ENCODE measurements at places on chromosomes 16 and 17.

DNA sequence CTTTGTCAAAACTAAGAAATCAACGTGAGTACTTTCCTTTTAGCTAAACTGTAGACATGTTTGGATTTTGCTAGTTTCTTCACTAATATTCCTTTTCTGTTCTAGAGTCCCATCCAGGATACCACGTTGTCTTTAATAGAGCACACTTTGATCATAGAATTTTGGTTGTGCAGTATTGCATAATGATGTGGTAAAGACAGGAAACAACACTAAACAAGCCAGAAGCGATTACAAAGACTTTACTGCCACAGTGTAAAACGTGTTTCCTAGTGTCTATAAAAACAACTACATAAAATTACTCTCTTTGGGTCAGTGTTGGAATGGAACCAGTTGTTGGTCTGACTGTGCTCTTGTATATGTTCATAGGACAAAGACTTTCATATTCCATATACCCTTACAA, 19.3 kb downstream of the SHISA9 start:
- DNase-seq, result no peak

- DNase-seq, result no peak
These were observed 61.1 kb upstream of the KCNJ16 start for GRCh38 chr17:70013911-70014310.

DNA sequence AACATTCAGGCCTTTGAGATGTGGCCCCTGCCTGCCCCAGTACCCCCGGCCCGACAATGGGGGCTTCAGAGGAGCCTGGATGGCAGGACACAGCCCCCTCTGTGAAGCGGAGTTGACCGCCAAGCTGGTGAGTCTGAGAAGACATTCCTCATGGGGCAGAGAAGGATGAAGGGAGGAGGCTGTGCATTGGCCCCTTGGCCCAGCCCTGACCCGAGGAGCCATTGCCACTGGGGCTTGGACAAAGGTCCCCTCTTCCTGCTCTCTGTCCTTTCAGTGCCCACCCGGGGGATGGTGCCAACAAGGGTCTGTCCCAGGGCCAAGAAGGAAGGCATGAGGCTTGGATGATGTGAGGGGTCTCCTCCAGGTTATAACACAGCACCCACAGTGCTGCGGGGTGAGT, 30.9 kb upstream of the PHB1 start:
- DNase-seq, result no peak

GRCh38 chr16:31022544-31023251, 10.7 kb upstream of the STX4 start:
- DNase-seq, result no peak

GRCh38 chr17:10815319-10815718, 11.4 kb upstream of the TMEM238L start:
- DNase-seq, result no peak

DNA sequence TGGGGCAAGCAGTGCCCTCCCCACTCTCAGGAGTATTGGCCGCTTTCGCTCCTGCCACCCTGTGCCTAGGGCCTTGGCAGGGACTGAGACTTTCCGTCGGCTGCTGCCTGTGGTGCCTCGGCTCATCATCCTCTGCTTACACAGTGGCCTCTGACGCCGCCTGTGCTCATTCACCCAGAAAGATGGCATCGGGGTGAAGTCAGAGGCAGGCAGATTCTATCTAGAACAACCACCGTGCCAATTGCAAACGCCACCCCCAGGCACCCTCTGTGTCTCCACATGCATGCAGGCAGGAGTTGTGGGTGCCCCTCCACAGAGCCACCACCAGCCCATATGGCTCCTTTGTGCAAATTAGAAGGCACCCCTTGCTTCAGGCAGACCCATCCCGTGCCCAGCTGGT, 154.2 kb upstream of the GSE1 start:
- no peak for DNase-seq

DNA sequence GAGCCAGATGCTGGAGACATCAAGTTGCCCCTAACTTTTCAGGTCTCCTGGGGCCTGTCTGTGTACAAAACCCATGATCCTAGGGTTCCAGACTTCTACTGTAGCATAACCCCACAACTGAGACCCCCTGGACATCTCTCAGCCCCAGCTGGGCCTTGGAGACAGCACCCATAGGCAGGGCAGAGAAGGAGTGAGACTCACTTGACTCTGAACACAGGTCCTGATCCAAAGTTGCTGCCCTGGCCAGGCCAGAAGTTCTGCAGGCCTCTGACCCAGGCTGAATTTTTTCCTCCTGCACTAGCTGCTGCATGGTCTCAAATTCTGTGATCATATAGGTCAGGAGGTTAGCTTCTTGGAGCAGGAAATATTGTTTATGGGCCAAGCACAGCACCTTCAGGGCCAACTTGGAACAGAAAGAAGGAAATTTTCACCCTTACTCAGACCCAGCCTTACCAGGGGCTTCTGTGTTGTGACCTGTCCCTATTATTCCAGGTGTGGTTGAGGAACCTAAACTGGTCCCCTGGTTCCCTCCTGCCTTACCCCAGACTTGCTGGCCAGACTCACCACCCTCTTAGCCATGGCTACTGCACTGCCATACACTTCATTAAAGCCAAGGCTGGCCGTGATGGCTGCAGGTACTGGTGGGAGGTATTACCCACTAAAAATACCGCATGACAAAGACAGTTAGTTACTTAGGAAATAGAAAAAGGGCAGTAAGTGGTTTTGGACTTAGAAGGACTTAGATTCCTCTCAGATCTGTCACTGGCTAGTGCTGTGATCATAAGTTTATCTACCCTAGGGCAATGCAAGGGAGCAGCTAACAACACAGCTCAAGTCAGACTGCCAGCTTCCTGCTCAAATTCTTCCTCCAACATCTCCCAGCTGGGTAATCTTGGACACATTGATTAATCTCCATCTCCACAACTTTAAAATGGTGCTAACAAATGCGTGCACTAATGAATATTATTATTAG, 2180.1 kb downstream of the TP53TG3F start:
- no peak for DNase-seq

- no peak for DNase-seq
These were observed 223.6 kb upstream of the CIBAR2 start for GRCh38 chr16:85335584-85336491.

- no peak for DNase-seq
These were observed 16.2 kb downstream of the UNC13D start for GRCh38 chr17:75828076-75828400.

DNA sequence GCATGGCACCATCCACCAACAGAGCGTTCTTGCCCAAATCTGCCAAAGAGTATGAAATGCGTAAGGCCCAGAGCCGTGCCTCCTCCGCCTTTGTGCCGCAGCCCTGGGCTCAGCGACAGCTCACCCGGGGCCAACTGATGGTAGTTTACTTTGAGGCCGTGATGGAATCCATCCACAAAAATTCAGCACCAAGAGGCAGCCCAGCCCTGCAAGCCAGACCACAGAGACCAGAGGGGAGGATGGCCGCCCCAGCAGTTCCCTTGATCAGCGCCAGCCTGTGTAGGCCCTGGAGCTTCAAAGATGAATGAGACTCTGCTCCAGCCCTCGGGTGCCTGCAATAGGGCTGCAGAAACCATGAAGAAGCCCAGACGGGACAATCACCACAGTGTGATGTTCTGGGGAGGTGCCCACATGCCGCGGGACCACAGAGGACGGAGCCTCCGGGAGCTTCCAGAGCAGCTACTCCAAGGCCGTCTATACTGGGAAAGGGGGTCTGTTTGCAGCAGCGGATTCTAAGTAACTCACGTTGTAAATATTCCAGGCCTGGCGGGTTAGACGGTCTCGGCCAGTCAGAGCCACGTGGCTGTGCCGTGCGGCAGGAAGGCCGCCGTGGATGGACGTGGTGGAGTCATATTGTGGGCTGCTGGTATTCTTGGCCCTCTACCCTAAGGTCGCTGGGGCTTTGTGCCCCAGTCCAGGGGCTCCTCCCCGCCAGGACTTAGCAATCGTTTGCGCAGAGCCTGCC, 80.3 kb downstream of the RBFOX3 start:
- DNase-seq, result no peak

GRCh38 chr16:47142486-47142820, 1.3 kb downstream of the NETO2 start:
- no peak for DNase-seq

DNA sequence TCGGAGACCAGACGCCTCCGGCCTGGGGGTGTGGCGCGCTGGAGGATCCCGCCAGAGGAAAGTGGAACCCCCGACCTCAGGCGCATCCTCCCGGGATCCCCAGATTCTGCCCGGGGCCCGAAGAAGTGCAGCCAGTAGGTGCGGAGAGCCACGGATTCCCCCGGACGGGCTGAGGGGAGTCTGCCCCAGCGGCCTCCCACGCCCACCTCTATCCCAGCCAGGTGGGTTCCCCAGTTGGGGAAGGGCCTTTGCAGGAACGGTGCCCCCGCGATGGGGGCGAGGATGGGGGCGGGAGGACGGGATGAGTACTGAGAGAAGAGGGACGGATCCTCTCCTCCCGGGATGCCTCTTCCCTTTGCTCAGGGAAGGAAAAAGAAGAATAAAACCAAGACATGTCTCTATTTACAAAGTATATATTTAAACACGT, 5.1 kb downstream of the CBX8 start:
- DNase-seq, result no peak

DNA sequence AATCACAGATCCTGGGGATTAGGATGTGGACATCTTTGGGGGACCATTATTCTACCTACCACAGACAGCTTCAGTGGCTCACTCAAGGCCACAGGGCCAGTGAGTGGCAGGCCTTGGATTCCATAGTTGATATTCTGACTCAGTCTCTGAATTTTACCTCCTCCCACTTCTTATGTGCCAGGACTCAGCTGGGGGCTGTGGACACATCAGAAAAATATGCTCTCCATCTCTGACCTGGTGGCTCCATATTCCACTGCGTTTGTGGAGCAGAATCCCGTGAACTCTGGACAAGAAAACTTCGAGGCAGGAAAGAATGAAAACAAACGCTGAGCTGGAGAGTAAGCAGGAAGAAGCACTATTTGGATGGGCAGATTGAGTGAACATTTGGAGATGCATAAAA, 301.8 kb upstream of the MAF start:
- no peak for DNase-seq

DNA sequence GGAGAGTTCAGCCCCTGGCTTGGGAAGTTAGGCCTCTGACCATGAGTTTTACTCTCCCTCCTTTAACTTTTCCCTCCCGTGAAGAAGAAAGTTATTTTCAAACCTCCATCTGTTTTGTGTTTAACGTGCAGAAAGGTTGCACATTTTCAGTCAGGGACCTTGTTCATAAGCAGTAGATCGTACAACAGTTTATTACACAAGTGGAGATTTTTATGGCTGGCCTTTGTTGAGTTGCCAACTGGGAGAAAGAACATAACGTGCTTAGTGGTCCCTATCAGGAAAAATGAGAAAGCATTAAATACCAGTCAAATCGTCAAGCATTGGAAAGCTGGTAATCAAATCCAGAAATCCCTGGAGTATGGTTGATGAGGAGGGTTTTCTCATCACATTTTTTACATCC, 117.9 kb upstream of the MYOCD start:
- DNase-seq, result no peak

- DNase-seq, result no peak
These were observed 975 bp downstream of the CFAP20 start for GRCh38 chr16:58128181-58128631.

GRCh38 chr16:29926711-29927052, 656 bp upstream of the KCTD13 start:
- DNase-seq, result no peak

GRCh38 chr17:55575058-55575636, 63.9 kb upstream of the SMIM36 start:
- DNase-seq, result no peak

- DNase-seq, result no peak
These were observed 278.9 kb upstream of the TNRC6C start for GRCh38 chr17:77679589-77679988.
